ENCODE measurements at places on chromosomes 4 and X. TPM values are rescaled to one million over a fixed set of nuclear protein-coding genes. Genes with fewer than 3 reads are reported as not detected.

- no peaks in the 10 kb centered on the region for H3K4me1 ChIP-seq
- H3K27ac ChIP-seq: no peak overlapping the region
- H3K27me3 ChIP-seq: no peaks in the 10 kb centered on the region
- no peak for DNase-seq
These were observed 117.3 kb upstream of the PPP3CA start for GRCh38 chr4:101464596-101464995.

RBPJ gene
- 75.2 TPM for total RNA-seq

DNA sequence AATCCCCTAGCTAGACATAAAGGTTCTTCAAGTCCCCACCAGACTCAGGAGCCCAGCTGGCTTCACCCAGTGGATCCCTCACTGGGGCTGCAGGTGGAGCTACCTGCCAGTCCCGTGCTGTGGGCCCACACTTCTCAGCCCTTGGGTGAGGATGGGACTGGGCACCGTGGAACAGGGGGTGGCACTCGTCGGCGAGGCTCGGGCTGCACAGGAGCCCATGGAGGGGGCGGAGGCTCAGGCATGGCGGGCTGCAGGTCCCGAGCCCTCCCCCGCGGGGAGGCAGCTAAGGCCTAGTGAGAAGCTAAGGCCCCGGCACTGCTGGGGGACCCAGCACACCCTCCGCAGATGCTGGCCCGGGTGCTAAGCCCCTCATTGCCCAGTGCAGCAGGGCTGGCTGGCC is 16.1 kb upstream of the ACSL4 start:
- H3K36me3 ChIP-seq: no peaks in the 10 kb centered on the region
- no peak overlapping the region for H3K4me3 ChIP-seq
- DNase-seq: no peak
- H3K27ac ChIP-seq: no peak overlapping the region

- no peaks in the 10 kb centered on the region for H3K27me3 ChIP-seq
- no peaks in the 10 kb centered on the region for H3K36me3 ChIP-seq
- no peak overlapping the region for H3K27ac ChIP-seq
- H3K4me3 ChIP-seq: no peak overlapping the region
- no peak for DNase-seq
These were observed 41.4 kb upstream of the IL9R start for GRCh38 chrX:155956099-155956498.

DNA sequence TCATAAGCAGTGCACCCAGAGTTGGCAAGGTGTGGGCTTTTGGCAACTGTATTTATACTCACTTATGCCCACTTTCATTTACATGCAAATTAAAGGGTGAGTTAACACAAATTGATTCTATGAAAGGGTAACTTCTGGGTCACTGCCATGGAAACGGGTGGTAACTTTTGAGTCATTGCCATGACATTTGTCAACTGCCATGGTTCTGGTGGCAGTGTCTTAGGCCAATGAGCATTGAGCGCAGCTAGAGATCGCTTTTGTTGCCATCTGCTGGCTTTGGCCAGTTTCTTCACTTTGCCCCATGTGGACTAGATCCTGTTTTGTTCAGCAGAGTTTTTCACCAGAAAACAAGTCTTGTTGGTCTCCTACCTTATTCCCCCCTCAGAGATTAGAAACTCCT is 170.8 kb upstream of the NUDT6 start:
- H3K27me3 ChIP-seq: no peaks in the 10 kb centered on the region
- no peak for DNase-seq
- H3K27ac ChIP-seq: no peak overlapping the region
- no peak overlapping the region for H3K4me3 ChIP-seq

RHOXF2B gene
- total RNA-seq: not detected

DNA sequence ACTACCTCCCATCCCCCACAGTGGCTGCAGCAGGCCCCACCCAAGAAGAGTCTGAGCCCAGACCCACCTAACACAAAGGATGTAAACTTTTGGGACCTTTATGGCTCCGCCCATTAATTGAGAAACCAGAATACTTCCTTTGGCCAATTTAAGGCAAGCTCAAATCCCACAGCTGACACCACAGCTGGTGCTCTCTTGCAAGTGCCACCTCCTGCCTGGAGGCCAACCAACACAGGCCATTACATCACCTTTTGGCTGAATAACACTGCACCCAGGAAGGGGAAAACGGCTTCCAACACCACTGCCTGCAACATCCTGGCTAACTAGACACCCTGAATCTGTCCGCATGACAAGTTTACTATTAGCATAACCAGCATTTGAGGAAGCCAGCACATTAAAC is 248.8 kb downstream of the PRDM5 start:
- H3K27me3 ChIP-seq: no peaks in the 10 kb centered on the region
- no peaks in the 10 kb centered on the region for H3K36me3 ChIP-seq
- H3K4me3 ChIP-seq: no peak overlapping the region
- no peak for DNase-seq
- no peak overlapping the region for H3K27ac ChIP-seq

FAM13A gene
- 27.0 TPM for total RNA-seq

DNA sequence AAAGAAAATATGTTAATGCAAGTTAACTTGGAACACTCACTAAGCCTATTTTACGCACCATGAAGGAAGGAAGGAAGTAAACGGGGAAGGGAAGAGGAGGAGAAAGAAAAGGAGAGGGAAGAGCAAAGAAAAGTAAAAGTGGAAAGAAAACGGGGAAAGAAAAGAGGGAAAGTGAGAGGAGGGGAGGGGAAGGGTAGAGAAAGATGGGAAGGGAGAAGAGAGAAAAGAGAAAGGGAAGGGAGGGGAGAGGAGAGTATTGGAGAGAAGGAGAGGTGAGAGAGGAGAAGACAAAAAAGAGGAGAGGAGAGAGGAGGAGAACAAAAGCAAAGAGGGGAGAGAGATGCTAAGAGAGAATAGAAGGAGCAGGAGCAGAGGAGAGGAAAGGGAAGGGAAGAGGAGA is 224.1 kb downstream of the SLITRK2 start:
- H3K4me3 ChIP-seq: no peak overlapping the region
- H3K27ac ChIP-seq: no peak overlapping the region
- no peaks in the 10 kb centered on the region for H3K36me3 ChIP-seq

GRCh38 chr4:27187786-27188185 is 327.1 kb downstream of the STIM2 start:
- H3K4me1 ChIP-seq: no peaks in the 10 kb centered on the region
- H3K27ac ChIP-seq: no peak overlapping the region
- no peaks in the 10 kb centered on the region for H3K36me3 ChIP-seq
- no peak overlapping the region for H3K4me3 ChIP-seq

GRIA3 gene
- 0.83 TPM for total RNA-seq

- no peaks in the 10 kb centered on the region for H3K4me1 ChIP-seq
- DNase-seq: no peak
- no peaks in the 10 kb centered on the region for H3K27me3 ChIP-seq
- H3K36me3 ChIP-seq: no peaks in the 10 kb centered on the region
- H3K4me3 ChIP-seq: no peak overlapping the region
These were observed 34.3 kb downstream of the MTM1 start for GRCh38 chrX:150602743-150603142.

DNA sequence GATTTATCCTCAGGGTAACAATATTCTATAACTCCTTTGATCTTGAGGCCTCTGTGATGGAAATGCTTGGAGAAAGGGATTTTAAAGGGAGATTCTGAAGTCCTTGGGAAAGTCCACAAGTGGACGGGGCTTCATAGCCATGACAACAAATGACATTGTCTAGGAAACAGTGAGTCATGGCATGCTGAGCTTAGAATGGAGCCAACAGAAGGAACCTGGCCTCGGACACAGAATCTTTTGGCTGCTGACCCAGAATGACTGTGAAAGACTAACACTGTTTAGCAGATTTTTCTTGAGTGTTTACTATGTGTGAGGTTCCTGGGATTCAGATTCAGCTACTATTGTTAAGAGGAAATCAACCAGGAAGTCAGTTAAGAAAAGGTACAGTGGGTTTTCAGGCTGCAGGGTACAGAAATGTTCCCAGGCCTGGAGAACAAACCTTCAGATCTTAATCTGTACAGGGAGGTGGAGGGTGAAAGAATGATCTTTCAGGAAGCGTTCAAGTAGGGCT is 18.1 kb upstream of the CXCL2 start:
- DNase-seq: no peak
- H3K27ac ChIP-seq: peak overlapping the region; percentile 64
- H3K36me3 ChIP-seq: no peaks in the 10 kb centered on the region
- H3K4me3 ChIP-seq: no peak overlapping the region
- peaks cover 23% of the 10 kb centered on the region for H3K4me1 ChIP-seq

- H3K36me3 ChIP-seq: no peaks in the 10 kb centered on the region
- H3K4me1 ChIP-seq: peaks cover 6% of the 10 kb centered on the region
- H3K4me3 ChIP-seq: no peak overlapping the region
- no peak overlapping the region for H3K27ac ChIP-seq
- no peak for DNase-seq
- H3K27me3 ChIP-seq: no peaks in the 10 kb centered on the region
These were observed 233.3 kb downstream of the NDST4 start for GRCh38 chr4:114879916-114880669.

SPIN2A gene
- 0.17 TPM for total RNA-seq

DNA sequence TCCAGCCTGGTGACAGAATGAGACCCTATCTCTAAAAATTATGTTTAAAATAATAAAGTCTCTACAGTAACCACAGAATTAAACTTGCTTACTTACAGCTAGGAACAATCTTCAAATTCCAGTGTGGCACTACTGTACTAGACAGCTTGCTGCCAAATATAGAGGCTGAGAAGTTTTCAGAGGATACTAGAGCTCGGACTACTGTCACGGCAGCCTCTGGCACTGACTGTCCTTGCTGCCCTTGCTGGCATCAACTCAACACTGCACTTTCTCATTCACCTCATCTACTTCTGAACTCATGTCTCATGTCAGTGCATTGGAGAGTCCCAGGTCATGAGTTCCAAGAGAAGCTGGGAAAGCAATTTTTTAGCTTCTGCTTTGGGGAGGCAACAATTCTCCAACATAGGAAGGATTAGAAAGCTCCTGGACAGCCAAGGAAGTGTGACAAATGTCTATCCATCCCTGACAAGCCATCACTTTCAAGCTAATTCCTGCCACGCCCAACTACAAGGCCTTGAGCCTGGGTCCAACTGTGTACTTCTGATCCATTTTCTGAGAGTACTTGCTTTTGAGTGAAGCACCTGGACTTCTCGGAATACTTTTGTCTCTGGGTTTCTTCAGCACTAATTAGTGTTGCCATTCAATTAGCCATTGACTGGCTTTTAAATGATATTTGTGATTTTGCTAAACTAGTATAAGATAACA is 98.6 kb upstream of the NR3C2 start:
- no peaks in the 10 kb centered on the region for H3K27me3 ChIP-seq
- no peak for DNase-seq
- no peak overlapping the region for H3K4me3 ChIP-seq
- H3K4me1 ChIP-seq: no peaks in the 10 kb centered on the region
- no peaks in the 10 kb centered on the region for H3K36me3 ChIP-seq

SULT1E1 gene
- total RNA-seq: not detected

GRCh38 chrX:118594697-118595420 is 99.2 kb downstream of the DOCK11 start:
- peaks cover 22% of the 10 kb centered on the region for H3K36me3 ChIP-seq
- H3K27me3 ChIP-seq: no peaks in the 10 kb centered on the region
- H3K4me1 ChIP-seq: peaks cover 32% of the 10 kb centered on the region
- peak overlapping the region; percentile 52 for H3K27ac ChIP-seq
- DNase-seq: no peak

GRCh38 chr4:84644087-84644486 is 61.2 kb downstream of the CDS1 start:
- peaks cover 12% of the 10 kb centered on the region for H3K4me1 ChIP-seq
- no peak for DNase-seq
- no peak overlapping the region for H3K27ac ChIP-seq
- H3K36me3 ChIP-seq: no peaks in the 10 kb centered on the region
- H3K4me3 ChIP-seq: no peak overlapping the region

DNA sequence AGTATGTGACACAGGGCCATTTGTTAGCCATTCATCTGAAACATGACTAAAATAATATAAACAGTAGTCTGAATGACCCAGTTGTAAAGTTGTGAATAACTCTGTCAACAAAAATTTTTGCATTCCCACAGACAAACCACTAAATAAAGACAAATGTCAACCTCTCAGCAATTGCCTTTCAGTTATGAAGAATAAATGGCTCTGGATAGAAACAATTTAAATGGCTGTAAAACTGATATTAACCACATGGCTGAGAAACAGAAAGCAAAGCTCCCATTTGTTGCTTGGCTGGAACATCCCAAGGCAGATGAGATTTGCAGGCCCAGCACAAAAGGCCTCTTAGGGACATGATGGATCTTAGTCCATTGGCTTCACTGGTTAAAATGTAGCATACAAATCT is 296.3 kb downstream of the GALNTL6 start:
- DNase-seq: no peak
- no peak overlapping the region for H3K27ac ChIP-seq

DNA sequence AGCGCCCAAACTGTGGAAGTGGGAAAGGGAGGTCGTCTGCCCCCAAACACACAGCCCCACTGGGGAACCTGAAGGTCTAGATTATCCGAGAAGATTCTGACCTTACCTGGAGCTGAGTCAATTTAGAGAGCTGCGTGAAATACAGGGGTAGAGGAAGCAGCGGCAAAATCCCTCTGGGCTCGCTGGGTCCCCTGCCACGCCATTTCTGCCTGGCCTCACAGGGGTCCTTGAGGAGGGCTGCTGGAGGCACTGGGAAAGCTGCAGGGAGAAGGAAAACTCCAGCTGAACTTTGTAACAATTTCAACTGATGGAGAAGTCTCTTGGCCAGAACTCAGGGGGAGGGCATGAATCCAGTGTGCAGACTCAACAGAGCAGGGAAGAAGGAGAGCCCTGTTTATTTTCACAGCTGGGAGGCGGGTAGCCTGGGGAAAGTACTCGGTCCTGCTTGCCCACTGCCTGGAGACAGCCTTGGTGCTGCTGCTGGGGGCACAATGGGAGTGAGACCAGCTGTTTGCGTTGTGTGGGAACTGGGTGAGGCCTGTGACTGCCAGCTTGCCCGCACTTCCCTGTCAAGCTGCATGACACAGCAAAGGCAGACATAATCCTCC is 93.2 kb upstream of the MAPK10 start:
- no peaks in the 10 kb centered on the region for H3K36me3 ChIP-seq
- H3K4me3 ChIP-seq: peak overlapping the region; percentile 56
- H3K4me1 ChIP-seq: peaks cover 20% of the 10 kb centered on the region
- DNase-seq: no peak

PCDH10 gene
- total RNA-seq: 0.57 TPM

SH3D19 gene
- total RNA-seq: 170 TPM

FAM184B gene
- not detected for total RNA-seq

DNA sequence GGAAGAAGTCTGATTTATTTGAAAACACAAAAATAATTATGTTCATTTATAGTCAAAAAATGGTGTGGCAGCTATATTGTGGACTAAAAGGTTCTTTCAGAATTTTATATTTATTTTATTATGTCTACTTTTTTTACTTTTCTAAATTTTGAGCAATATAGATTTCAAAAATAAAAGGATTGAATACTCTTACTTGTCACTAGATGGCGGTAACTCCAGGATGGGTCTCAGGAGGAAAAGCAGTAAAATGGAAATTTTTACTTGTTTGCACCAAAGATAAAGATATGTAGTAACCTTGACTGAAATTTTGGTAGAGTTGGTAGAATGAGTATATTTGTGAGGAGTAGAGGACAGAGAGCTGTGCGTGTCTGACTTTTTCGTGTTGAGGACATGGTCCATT is 14.5 kb upstream of the DACH2 start:
- H3K27ac ChIP-seq: no peak overlapping the region
- H3K27me3 ChIP-seq: no peaks in the 10 kb centered on the region
- H3K4me3 ChIP-seq: no peak overlapping the region

GRCh38 chr4:163139048-163139447 is 27.6 kb downstream of the NAF1 start:
- peaks cover 19% of the 10 kb centered on the region for H3K36me3 ChIP-seq
- H3K27ac ChIP-seq: no peak overlapping the region
- no peaks in the 10 kb centered on the region for H3K4me1 ChIP-seq
- DNase-seq: no peak
- H3K27me3 ChIP-seq: no peaks in the 10 kb centered on the region
- no peak overlapping the region for H3K4me3 ChIP-seq

CLDN34 gene
- not detected for total RNA-seq

GRCh38 chrX:139077281-139078250 is 366.0 kb upstream of the FGF13 start:
- peaks cover 12% of the 10 kb centered on the region for H3K4me1 ChIP-seq
- no peak overlapping the region for H3K4me3 ChIP-seq
- no peak for DNase-seq
- no peaks in the 10 kb centered on the region for H3K27me3 ChIP-seq
